Stomach (tissue), 19 donors: ENCODE measurements at places on chromosomes 6 and 20.

- no peak for DNase-seq
Observed at GRCh38 chr6:21208796-21209186, 384.8 kb upstream of the SOX4 start.

DNA sequence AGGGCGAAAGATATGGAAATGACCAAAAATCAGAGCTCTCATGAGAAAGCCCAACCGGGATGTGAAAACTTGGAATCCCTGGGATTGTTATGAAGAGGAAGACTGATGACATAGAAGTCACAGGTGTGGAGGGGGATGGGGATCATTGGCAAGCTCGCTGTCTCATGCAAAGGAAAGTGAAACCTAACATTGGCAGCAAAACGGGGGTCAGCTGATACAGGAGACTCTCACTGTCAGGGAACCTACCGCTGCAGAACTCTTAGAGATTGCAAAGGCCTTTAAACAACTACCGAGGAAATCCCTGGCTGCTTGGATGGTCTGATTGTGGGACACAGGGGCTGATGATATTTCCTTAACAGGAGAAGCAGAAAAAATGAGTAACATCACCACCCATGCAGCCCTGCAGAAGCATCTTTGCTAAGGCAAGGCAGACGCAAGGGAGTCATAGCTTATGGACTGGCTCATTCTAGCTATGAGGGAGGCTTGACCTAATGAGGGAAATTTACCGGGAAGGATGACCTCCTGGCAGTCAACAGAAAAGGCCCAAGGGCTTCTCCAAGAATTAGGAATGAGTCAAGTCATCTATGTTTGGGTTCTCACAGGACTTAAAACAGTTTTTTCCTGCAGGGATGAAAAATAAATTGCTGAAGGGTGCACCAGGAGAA lies 7.0 kb downstream of the MUC21 start:
- no peak for DNase-seq

DNA sequence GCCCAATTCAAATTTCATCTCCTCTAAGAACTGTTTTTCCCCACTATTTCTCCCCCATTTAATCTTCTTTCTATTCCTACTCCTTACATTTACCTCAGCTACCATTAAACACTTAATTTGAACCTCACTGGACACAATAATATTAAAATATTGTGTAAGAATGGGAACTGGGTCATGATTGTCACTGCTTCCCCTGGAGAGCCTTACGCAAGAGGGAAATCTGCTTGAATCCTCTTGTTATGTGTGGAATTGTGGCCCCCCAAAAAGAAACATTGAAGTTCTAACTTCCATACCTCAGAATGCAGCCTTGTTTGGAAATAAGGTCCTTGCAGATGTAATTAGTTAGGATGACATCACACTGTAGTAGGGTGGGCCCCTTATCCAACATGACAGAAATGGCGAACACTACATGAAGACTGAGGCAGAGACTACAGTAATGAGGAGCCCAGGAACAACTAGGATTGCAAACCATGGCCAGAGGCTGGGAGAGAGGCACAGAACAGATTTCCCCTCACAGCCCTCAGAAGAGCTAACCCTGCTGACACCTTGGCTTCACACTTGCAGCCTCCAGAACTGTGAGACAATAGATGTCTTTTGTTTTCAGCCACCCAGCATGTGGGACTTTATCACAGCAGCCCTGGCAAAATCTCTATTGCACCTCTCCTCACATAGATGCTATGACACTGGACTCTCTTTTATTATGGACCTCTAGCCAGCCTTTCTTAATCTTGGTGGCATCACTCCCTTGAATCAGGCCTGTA lies 29.9 kb downstream of the HIVEP2 start:
- DNase-seq, result no peak

GRCh38 chr20:9262653-9263194 lies 193.8 kb downstream of the PLCB4 start:
- DNase-seq, result no peak

- no peak for DNase-seq
Observed at GRCh38 chr6:11950109-11950508, 62.0 kb upstream of the HIVEP1 start.

DNA sequence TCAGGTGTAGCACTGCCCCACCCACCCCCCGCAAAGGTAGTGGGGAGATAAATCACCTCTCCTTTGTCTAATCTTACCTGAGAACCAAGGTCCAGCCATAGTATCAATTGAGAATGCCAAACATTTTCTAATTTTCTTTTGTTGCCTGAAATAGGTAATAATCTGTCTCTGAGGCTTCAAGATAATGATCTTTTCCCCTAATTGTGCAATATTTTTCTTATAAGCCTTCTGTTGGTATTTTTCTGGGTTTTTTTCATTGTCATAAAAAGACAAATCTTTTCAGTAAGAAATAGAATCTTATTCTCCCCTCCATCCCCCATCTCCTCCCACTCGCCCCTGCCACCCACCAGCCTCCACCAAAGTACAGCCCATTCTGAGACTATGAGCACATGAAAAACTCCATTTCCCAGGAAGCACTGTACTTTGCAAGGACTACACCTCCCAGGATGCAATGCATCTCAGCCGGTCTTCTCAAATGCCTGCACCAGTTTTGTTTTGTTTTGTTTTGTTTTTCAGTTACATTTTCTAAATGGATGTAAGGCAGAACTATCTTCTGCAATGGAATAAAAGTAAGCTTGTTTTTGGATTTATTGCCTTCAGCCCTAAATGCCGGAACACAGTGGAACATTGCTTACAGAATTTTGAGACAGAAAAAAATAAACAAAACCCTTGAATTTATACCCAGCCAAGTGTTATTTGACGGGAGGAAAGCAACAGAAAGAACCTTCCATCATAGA lies 268.0 kb downstream of the TFAP2A start:
- no peak for DNase-seq

DNA sequence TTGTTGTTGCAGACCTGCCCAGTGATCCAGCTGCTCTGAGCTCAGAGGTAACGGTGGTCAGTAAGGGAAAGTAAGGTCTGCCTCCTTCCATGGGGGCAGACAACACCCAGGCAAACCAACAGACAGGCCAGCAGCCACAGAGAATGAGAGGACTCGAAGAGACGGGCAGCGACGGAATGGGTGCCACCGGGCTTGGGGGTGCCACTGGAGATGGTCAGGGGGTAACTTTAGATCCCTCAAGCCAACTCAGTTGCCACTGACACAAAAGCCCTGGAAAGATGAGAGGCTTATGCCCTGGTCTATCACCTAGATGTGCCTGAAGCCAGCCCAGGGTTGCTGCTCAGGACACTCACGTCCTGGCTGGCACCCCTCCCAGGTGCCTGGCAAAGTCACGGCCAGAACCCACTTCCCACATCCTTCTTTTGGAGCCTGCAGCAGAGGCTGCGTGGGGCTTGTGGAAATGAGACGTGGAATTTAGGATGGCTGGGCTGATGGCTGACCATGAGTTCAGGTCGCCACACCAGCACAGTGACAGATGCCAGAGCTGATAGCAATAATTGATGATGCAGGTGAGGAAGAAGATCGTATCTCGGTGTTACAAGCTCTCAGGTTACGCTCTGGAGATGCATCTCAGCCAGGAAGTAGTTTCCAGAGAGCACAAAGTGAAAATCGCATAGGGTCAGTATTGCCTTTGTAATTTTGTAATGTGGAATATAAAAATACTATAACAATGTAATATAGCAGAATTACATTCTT lies 209.1 kb downstream of the SYNDIG1 start:
- no peak for DNase-seq

GRCh38 chr20:13401596-13401995 lies 180.5 kb downstream of the ISM1 start:
- no peak for DNase-seq

DNA sequence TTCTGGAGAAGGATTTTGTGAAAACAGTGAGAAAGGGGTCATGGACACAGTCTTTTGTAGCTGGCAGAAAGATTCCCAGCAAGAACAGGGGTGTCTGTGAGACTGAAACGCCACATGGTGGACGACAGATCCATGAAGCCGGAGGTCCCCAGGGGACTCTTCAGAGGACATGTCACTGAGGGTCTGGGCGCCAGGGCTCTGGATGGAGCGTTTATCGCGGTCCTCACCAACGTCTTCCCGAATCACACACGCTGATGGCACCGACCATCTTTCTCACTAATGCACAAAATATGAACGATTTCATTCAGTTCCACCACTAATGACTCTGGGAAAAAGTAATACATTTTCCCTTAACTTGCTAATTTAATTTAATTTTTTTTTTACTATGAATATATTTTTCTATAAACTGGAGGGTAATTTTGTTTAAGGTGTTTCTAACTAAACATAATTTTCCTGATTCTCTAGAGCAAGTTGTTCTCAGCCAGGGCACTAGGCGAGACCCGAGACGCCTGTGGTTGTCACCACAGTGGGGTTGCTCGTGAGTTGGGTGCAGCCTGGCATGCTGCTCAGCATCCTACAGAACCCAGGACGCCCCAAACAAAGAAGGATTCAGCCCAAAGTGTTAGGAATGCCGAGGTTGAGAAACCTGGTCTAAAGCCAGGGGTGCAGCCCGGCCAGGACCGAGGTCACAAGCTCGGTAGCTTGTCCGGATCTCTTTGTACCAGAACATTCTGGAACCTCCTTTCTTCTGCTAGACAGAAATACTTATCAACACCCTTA lies 306.2 kb downstream of the TAF4 start:
- no peak for DNase-seq

- DNase-seq, result no peak
Observed at GRCh38 chr6:52504782-52505136, 72.1 kb downstream of the TRAM2 start.

GRCh38 chr6:170053966-170054661 lies 236.8 kb downstream of the DLL1 start:
- no peak for DNase-seq

DNA sequence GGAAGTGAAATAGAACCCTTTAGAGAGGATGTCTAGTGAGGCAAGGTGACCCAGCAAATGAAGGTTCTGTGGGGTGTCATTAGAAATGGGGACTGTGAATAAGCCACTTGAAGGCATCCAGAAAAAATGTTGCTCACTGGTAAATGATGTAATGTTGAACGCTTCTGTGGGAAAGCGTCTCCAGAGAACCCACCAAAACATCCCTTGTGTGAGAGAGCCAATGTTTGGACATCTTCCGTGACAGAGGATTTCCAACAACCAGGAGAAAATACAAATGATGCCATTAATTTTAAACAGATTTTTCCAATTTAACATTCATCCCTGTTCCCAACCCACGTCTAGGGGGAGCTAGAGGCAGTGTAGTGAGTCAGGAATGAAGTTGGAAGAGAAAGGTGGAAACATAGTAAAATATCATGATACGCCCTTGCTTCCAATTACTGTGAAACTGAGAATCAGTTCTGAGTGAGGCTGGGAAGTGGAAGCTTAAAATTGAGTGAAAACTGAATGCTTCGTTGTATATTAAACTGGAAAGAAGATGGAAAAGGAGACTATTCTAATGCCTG lies 584.2 kb downstream of the CD109 start:
- DNase-seq, result no peak

GRCh38 chr6:97557355-97557754 lies 274.3 kb upstream of the MMS22L start:
- no peak for DNase-seq

- peak; percentile 90 for DNase-seq
Observed at GRCh38 chr6:7200598-7201443, 93.1 kb downstream of the RREB1 start.

GRCh38 chr6:75608304-75608703 lies 6.6 kb downstream of the SENP6 start:
- no peak for DNase-seq

DNA sequence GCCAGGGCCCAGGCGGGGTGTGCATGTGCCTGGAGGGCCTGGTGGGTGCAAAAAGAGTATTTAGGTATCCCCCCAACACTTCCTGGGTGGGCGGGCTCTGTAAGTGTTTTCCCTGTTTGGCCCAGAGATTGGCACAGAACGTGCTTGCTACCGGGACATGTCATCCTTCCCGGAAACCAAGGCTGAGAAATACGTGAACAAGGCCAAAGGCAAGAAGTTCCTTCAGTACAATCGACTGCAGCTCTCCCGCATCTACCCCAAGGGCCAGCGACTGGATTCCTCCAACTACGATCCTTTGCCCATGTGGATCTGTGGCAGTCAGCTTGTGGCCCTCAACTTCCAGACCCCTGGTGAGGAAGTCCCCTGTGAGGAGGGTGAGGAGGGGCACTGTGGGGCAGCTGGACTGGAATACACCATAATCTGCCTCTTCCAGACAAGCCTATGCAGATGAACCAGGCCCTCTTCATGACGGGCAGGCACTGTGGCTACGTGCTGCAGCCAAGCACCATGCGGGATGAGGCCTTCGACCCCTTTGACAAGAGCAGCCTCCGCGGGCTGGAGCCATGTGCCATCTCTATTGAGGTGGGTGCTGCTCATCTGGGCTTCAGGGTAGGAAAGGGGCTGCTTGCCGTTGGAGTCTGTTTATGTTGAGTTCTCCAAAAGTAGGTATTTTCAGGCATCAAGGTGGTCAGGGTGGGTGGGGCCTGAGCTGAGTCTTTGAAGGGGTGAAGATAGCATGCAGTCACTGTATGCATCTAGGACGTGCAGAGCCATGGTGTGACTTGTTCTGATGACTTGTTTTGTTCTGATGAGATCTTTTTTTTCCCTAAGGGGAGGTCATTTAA lies 35.2 kb downstream of the PLCG1 start:
- DNase-seq, result no peak

DNA sequence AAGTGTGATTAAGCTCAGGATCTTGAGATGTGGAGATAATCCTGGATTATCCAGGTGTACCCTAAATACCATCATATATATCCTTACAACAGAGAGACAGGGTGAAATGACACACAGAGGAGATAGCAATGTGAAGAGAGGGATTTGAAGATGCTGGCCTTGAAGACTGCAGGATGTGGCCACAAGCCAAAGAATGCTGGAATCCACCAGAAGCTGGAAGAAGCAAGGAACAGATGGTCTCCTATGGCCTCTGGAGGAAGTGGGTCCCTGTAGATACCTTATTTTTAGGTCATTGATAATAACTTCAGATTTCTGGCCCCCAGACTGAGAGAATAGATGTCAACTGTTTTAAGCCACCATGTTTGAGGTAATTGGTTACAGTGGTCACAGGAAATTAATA lies 95.0 kb downstream of the PAK5 start:
- no peak for DNase-seq

GRCh38 chr20:36526521-36527011 lies 14.8 kb upstream of the MYL9 start:
- no peak for DNase-seq

GRCh38 chr6:67538032-67538431 lies 1097.0 kb upstream of the ADGRB3 start:
- DNase-seq, result no peak

- DNase-seq, result peak; percentile 65
Observed at GRCh38 chr6:55046869-55047422, 127.4 kb upstream of the HCRTR2 start.

GRCh38 chr6:145756170-145756662 lies 20.9 kb upstream of the EPM2A start:
- no peak for DNase-seq
